ENCODE measurements at places on chromosomes 12 and 14.

GRCh38 chr12:89951050-89951693, 242.5 kb upstream of the ATP2B1 start:
- DNase-seq, result no peak

GRCh38 chr12:103794309-103795213, 46.5 kb downstream of the NT5DC3 start:
- DNase-seq, result no peak

DNA sequence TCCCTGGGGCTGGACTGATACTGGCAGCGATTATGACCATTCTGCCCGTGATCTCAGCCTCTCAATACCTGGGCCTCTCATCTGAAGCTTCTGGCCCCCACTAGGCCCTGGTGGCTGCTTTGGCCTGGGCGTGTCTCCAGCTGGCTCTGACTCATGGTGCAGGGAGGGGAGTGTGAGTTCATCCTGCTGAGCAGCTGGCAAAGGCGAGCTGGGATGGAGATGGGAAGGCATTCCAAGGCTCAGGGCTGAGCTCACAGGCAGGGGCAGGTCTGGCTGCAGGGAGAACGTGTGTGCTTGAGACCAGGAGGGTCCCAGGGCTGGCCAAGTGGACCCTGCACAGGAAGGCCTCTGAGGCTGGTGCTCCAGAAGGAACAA, 221.8 kb downstream of the TMEM121 start:
- no peak for DNase-seq

- DNase-seq, result peak; percentile 98
Measured at GRCh38 chr12:52203079-52203921, 11.5 kb upstream of the KRT80 start.

GRCh38 chr14:93977171-93977570, 801 bp upstream of the ASB2 start:
- no peak for DNase-seq

DNA sequence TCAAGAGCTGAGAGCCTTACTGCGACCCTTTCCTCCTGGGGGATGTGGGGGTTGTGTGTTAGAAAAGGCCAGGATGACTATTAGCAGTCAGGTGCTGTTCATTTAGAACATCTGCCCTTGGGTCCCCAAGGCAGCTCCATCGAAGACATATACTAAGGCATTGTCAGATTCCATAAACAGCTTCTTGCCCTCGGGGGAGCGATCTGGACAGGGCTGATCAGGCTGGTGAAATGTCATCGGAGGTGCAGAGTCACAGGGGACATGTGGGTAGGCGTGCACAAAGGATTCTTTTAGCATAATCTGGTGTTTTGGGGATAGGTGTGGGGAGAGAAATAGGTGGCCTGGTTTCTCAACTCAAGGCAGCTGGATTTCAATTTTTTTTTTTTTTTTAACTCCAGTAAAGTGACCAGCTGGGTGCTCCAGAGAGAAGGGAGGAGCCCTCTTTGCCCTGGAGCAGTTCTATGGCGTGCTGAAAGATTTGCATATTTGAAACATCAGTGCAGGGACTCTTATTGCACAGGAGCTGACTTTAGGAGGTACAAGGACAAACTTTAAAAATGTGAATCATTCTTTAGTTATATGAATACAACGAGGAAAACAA, 160.1 kb downstream of the SUDS3 start:
- DNase-seq, result no peak

DNA sequence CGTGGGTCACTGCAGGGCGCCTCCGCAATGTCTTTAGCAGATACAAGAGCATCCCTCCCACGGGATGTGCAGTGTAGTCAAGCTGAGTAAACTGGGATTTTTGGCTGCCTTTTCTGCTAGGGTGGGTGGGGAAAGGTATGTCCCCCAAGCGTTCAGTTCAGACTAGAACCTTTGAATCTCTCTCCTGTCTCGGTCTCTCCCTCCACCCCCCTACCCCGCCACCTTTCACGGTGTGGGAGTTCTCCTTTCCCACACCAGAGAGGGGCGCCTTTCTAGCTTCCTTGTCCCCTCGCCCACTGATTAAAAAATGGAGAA, 525 bp upstream of the FAR2 start:
- no peak for DNase-seq

GRCh38 chr12:24226745-24227350, 277.4 kb upstream of the SOX5 start:
- DNase-seq, result no peak

- no peak for DNase-seq
Measured at GRCh38 chr14:57737598-57737997, 128.3 kb downstream of the SLC35F4 start.

DNA sequence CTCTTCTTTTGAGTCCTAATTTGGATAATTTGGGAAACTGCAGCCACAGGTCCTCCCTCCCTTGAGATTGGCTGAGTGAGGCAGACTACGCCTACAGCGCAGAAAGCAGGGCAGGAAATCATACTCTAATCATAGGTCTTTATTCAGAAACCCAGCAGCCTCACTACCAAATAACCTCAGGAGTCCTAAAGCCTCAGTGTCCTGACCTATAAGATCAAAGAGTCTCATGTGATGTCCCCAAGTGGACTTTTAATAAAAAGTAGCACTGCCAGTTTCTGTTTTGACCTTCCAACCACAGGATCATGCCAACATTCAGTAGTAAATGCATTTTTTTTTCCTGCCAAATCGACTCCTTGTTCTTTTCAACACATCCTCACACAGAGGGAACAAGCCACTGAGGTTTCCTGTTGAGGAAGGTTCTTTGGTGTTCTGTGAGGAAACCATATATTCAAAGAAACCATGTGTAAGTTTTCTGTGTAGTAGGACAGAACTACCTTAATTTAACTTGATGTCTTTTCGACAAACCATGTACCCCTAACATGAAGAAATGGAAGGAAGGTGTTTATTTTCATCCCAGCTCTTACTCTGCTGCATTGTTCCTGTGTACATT, 72.2 kb downstream of the VCPKMT start:
- peak; percentile 44 for DNase-seq

DNA sequence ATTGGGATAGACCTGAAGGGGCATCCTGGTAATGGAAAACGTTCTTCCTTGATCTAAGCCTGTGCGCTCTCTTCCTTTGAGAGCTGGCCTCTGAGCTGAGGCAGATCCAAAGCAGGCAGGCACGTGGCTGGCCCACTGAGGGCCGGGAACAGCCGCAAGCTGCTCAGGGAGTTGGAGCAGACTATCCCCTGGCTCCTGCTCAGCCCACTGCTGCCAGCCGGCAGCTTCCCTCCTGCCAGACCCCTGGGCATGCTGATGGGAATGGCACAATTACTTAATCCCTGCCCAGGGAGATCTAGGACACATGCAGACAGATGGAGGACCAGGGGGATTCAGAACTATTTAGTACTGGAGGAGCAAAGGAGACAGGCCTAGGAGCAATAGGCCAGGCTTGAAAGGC, 14.4 kb downstream of the NEUROD4 start:
- no peak for DNase-seq

- no peak for DNase-seq
Measured at GRCh38 chr12:46965880-46966279, 113.5 kb upstream of the PCED1B start.

DNA sequence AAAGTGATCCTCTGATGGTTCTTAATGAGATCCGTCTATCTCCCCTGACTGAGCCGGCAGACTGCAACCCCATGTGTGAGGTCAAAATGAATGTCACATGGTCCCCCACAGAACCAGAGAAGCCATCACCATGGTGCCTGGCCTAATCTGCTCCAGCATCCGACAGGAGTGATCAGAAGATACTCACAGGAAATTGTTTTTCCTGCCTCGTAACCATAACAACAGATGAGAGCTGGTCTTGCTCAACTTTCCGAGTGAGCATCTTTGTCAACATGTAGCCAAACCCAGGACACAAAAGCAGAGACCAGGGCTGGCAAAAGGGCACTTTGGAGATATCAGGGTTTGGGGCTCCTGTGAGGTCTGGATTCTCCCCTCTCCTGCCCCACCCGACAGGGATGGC, 72.1 kb upstream of the C14orf180 start:
- DNase-seq, result no peak

GRCh38 chr14:56543436-56543835, 36.2 kb upstream of the TMEM260 start:
- DNase-seq, result no peak

- peak; percentile 18 for DNase-seq
Measured at GRCh38 chr14:92247947-92248346, 75.0 kb upstream of the SLC24A4 start.

- DNase-seq, result no peak
Measured at GRCh38 chr12:15163030-15163976, 57.9 kb downstream of the RERG start.

- DNase-seq, result no peak
Measured at GRCh38 chr14:32932302-32932913, 6.3 kb upstream of the NPAS3 start.

DNA sequence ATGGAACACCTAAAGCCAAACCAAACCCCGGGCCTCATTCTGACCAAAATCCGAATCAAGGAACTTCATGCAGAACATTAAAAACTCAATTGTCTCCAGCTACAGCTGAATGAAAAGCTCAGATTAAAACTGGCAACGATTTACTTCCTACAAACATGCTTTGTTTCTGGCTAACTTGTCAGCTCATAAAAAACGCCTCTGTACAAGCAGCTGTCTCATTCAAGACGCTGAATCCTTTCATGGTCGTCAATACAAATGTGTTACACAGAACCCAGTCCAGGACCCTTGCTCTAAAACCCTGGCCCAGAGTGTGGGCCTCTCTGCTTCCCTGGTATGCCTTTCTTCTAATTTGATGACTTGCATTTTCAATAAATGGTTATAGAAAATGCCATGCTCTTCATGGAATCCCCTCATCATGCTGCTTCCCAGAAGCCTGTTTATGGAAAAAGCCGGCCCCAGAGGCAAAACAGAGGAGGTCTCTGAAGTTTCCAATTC, 183.1 kb downstream of the PHLDA1 start:
- no peak for DNase-seq

DNA sequence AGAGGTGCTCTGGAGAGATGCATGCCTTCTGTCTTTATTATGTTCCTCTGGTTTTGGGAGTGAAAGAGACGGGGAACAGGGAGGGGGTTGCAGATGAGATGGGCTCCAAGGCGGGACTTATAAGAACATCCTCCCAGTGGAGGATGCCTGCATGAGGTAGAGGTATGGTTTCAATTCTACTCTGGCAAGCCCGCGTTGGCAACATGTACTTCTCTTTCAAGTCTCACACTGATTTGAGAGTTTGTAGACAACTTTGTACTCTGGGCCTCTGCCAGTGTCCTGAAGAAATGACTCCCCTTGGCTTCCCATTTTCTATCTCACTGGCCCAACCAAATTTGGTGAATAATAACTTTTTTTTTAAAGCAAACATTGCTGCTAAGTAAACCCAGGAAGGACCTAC, 121.3 kb downstream of the C12orf75 start:
- DNase-seq, result no peak

DNA sequence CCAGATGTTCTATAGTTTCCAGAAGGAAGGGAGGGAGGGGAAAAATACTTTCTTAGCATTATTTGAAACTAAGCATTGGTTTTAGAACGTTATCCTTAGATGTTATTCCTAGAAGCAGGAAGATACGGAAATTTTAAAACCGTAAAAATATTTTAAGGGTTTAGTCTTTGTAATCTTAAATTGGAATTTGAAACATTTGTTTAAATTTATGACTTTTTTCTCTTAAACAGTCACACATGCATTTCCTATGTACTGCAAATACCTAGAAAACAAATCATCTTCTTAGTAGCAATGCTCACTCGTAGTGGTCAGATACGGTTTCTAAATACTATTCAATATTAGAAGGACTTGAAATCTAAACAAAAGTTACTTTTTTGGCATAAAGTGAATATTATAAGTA, 282.0 kb downstream of the ERC1 start:
- DNase-seq, result no peak

- no peak for DNase-seq
Measured at GRCh38 chr12:128867466-128867865, 14.2 kb downstream of the GLT1D1 start.

GRCh38 chr14:71183876-71184689, 276.8 kb downstream of the PCNX1 start:
- DNase-seq, result no peak

DNA sequence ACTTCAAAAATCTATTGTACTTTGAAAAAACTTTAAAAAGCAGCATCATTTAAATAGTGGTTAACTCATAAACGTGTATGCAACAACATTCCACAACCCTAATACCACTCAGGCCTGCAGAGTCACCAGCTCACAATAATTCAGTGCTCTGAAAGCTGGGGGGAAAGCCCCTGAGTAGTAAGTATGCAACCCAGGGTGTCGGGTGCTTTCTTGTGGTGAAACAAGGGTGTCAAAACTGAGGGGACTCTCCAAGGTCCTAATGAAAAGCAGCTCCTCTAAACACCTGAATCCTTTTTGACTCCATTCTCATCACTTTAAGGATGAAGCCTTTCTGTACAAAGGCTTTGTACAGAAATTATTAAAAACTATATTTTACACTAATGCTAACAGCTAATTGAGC, 33.7 kb downstream of the FGFR1OP2 start:
- no peak for DNase-seq

- no peak for DNase-seq
Measured at GRCh38 chr14:38261620-38262019, 5.7 kb upstream of the CLEC14A start.

DNA sequence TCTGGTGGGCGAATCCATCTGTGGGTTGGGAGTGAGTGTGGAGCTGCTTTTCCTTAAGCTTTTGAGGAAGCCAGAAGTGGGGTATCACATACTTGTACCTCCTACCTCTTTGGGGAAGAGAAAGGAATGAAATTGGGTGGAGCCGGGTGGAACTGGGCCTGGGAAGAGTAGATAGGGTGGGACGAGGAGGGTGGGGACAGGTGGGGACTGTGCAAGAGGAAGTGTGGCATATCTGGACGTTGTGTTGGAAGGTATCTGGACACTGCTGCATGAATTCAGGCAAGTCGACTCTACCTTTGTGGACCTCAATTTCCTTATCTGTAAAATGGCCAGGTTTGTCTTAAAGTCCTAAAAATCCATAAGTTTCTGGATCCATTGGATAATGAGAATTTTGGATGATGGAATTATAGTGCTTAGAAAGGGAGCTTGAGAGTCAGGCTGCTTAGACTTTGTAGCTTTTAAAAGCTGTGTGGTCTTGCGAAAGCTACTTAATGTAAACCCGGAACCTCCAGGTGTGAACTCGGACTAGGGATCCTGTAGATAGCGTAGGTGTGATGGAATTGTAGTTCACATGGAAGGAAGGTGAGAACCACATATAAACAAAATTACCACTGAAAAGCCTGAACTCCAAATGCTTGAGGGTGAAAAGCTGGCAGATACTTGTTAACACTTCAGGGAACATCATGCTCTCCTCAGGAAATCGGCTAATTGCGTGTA, 2.1 kb downstream of the VRTN start:
- DNase-seq, result no peak

GRCh38 chr14:99802301-99803105, 9.3 kb downstream of the EML1 start:
- DNase-seq, result no peak

Measured in CD14-positive monocyte (primary cell).